ENCODE measurements at places on chromosomes 6 and 20.

- DNase-seq = no peak
Observed at GRCh38 chr6:105077596-105078385, 102.0 kb downstream of the POPDC3 start.

DNA sequence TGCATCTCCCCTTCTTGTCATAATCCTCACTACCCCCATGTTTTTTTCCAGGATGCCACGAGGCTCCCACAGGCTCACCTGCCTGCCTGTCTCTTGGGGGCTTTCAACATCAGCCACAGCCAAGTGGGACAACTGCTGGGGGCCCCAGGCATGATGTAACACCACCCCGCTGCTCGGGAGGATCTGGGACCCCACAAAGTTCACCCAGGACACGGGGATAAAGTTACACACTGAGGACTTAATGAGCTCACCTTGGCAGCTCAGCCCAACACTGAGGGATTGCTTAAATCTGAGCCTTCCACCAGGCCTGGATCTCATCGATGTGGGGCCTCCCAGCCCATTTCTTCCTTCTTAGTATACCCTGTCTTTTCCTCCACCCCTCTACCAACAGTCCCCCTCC is 56.4 kb upstream of the NNAT start:
- DNase-seq = no peak

DNA sequence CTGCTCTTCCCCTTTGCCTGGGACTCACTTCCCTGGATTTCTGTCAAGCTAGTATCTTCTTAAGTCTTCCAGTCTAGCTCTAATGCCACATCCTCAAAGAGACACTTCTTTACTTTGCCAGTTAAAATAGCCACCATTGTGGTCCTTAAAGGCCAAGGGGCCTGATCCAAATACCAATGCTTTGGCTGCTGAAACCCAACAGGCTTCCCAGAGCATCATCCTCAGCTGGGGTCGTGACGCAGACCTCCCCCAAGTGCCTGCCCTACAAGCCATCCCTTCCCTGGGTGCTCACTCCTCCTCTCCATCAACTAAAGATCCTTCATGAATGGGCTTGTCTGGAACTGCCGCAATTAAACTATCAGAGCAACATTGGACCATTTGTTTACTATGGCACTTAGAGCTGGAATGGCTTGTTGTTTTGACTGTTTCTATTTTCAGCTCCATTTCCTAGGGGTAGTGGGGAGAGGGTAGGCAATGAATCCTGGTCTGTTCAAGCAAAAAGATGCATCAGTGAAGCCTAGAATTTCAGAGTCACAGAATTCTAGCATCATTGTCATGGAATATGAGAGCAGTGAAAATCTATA is 79.6 kb upstream of the SIRPA start:
- no peak for DNase-seq

- peak; percentile 72 for DNase-seq
Observed at GRCh38 chr6:157099912-157100593, 223.3 kb downstream of the TMEM242 start.

DNA sequence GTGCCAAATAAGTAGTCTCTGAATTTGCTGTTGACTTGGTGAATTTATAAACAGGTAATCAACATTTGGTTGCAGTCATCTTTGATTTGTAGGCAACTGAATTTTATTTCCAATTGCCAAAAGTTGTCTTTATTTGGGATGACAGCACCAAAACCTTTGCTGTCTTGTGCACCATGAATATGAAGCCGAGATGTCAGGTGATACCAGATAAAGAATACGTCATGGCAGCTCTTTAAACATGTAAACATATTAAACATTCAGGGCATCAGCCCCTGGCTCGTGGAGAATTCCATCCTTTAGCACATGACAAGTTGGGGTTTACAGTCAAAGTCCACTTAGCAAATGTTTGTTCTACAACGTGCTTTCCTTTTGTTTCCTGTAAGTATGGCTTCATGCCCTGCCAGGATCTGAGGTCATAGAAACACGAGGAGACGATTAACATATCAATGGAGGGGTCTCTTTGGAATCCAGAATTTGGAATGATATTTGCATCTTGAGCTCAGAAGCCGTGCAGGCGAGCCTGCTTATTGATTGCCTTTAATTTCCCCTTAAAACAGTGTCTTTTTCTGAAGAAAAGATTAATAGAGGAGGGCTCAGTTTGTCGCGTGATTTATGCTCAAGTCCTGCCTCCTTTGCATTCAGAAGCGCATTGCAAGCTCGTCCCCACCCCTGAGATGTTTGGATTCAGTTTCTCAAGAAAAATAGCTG is 170.2 kb upstream of the ZNF217 start:
- no peak for DNase-seq

GRCh38 chr6:2857580-2858337 is 16.1 kb upstream of the SERPINB1 start:
- no peak for DNase-seq

DNA sequence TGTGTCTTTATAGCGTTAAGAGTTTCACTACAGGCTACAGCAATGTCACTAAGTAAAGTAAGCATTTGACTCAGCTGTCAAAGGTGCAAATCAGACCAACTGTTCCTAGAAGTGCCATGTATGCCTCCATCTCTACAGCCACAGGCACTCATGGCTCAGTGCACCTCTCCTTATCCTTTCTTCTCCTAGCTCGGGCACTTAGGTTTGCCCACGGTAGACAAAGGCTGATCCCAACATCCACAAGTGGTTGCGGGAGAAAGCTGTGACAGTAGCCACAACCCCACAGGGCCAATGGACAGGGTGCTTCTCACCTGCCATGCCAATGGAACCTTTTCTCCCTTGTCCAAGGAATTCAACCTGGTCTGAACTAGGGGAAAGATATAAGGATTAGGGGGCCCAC is 228.5 kb upstream of the EXOC2 start:
- no peak for DNase-seq

GRCh38 chr6:136783495-136784270 is 8.6 kb downstream of the MAP3K5 start:
- DNase-seq = no peak

DNA sequence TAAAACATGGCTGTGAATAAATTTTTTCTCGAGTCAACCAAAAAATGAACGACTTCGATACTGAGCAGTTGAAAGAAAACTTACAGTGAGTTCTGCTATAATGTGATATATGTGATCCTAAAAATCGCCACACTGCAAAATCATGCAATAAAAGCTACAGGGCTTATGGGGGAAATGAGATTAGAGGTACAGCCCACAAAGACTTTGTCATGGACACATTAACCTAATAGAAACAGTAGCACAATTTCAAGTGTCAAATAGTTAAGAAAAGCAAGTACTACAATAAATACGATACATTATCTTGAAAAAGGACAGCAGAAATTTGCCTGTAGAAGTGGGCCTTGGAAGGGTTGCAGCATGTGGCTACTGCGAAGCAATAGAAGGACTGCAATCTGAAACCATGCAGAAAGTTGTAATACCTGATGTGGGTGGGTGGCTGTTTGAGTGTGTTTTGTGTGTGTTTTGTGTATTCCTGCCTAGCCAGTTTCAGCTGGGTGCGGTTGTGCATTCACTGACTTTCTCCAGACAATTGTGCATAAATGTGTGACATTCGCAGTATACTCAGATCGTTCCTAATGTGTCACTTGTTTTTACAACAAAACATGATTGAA is 79.1 kb downstream of the RPP40 start:
- DNase-seq = no peak

- DNase-seq = no peak
Observed at GRCh38 chr6:95587989-95588388, 10.7 kb downstream of the MANEA start.

DNA sequence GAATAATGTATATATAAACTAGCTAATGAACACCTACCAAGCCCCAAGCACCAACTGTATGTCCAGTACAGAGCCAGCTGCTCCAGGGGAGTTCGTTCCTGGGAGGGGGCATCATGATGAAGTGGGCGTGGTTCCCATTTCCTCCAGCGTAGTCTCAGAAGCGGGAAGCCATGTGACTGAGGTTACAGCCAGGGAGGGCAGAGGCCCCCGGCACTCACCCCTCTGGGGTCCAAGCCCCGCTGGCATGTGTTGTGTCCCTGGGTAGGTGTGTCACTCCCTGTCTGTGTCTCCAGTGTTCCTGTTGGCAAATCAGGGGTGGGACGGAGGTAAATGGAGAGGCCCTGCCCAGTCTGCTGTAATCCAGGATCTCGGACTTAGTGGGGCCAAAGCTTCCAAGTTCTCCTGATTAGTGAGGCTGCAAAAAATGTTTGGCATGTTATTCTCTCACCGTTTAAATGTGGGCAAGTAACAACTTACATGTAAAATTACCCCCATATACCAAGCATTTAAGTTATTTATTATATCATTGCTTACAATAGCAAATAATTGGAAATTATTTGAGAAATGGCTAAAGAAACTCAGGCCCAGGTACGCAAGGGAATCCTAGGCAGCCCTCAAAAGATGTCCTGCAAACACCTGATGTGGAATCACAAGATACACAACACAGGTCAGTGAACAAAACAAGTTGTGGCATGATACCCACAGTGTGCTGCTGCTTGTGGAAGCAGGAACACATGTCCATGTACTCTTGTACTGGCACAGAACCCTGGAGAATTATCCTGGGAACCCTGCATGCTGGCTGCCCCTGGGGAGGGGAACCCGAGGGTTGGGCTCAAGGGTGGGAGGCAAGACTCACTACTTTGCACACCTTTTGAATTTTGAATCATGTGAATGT is 22.2 kb downstream of the FAM110A start:
- DNase-seq = no peak

GRCh38 chr6:72784581-72784980 is 162.7 kb downstream of the KCNQ5 start:
- DNase-seq = no peak

DNA sequence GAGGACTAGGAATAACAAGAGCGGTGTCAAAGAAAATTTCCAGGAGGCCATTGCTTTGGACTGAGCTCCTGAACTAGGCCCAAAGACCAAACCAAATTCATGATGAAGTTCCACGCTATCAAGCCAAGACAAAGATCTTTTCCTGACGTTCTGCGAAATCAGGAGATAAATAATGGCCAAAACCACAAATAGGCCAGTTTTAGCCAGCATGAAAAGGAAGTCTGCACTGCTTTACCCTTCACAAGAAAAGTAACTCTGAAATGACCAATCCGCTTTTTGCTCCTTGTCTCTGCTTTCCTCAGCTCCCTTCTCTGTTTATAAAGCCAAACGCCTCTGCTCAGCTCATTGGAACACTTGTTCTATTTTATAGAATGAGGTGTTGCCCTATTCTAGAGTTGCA is 6.7 kb downstream of the NCOA5 start:
- no peak for DNase-seq

DNA sequence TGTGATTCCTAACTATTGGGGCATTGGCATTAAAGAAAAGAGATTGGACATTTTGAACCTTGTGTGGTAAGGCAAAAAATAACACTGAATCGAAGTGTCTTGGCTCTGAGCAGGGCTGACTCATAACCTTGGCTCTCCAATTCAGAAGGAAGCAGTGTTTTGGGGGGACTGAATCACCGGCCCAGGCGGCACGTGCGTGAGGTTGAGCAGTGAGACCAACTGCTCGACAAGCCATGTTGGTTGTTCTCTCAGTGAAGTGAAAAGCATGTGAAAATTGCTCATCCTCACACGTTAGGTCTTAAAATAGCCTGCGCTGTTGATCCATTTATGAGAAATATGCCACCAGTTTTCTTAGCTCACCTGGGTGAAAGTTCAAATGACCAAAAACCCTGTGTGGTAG is 137.8 kb upstream of the SPACA1 start:
- no peak for DNase-seq

GRCh38 chr6:37324131-37325033 is 29.4 kb upstream of the RNF8 start:
- DNase-seq = peak; percentile 13

DNA sequence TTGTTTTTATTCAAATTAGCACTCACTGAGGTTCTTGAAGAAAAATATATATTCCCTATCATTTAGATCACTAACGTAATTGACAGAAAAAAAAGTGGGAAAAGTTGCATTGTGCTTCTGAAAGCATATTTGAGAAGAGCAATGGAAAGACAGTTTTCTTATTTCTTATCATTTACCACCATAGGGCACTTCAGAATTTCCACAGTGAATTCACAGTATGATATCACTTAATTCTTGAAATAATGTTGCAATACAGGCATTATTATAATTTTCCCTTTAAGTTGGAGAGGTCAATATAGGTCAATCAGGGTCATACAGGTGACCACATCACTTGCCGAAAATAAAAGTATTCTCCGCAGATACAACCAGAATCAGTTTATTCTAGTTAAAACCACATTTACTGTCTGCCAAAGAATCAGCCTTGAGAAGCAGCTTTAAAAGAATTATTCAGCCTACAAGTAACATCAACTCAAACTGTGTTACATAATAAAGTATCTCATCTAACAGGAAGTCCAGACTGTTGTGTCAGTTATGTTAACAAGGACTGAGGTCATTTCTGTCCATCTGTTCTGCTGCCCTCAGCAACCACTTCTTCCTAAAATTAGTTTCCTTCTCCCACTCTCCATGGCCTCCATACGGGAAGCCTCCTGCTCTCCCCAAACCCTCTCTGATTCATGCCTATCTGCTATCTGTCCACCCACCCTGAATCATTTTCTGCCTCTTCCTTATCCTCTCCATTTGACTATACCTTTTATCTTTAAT is 121.2 kb downstream of the SIM1 start:
- no peak for DNase-seq

DNA sequence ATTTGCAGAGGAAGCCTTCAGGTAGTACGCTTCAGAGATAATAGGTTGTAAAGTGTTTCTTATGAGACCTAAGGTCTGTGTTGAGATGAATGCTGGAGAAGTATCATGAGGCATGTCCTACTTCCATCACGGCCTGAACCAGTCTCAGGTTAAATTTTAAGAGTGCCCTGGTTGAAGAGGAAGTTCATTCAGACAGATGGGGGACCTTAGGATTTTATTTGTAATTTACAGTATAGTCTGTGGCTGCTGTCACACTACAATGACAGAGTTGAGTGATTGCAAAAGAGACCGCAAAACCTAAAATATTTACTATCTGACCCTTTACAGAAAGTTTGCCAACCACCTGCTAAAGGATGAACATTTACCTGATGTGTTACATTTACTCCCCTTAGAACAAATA is 70.9 kb downstream of the UST start:
- no peak for DNase-seq

GRCh38 chr6:138429761-138430160 is 25.7 kb downstream of the HEBP2 start:
- DNase-seq = no peak

Data from activated CD4-positive, alpha-beta T cell treated with anti-CD3 and anti-CD28 coated beads, Interleukin-2, amount 50 U/mL, for 24 hours (primary cell).